Stimulated activated CD8-positive, alpha-beta memory T cell treated with anti-CD3 and anti-CD28 coated beads, Interleukin-7, amount 100 ng/mL, for 1 hour (primary cell): ENCODE measurements at places on chromosomes 13 and 19.

DNA sequence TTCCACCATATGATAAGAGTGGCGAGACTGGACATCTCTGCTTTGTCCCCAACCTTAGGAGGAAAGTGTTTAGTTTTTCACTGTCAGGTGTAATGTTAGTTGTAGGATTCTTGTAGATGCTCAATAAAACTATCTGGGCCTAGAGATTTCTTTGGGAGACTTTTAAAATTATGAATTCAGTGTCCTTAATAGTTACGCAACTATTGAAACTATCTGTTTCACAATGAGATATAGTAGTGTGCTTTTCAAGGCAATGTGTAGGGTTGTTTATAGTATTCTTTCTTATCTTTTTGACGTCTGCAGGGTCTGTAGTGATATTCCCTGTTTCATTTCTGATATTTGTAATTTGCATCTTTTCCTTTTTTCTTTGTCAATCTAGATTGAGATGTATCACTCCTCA, 33.2 kb upstream of the F7 start:
- no peak for DNase-seq

GRCh38 chr13:34634448-34634847, 307.6 kb upstream of the NBEA start:
- DNase-seq = no peak

- DNase-seq = no peak
Observed at GRCh38 chr19:1857648-1858326, 5.6 kb downstream of the KLF16 start.

DNA sequence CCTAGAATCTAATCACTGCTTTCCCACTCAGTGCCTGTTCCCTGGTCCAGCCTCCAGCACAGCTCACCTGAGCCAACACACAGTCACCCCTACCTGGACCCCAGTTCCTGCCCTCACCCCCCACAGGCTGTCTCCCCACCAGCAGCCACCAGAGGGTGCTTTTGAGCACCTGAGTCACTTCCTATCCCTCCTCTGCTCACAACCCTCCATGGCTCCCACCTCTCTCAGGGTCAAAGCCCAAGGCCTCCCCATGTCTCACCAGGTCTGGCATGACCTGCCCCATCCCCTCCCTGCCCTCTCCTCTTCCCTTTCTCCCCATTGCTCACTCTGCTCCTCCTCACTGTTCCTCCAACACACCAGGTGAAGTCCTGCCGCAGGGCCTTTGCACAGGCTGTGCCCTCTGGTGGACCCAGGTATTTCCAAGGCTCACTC, 7.1 kb upstream of the DPP9 start:
- DNase-seq = no peak

- DNase-seq = no peak
Observed at GRCh38 chr19:49201042-49201441, 43.5 kb downstream of the TRPM4 start.

GRCh38 chr19:42048992-42049391, 21.0 kb downstream of the GRIK5 start:
- no peak for DNase-seq

- DNase-seq = no peak
Observed at GRCh38 chr19:531753-532560, at the start of gene CDC34. Gene CDC34, plus strand, starts transcription at chr19:531760. Its CDS starts 172 bp downstream, at chr19:531932.

- DNase-seq = no peak
Observed at GRCh38 chr13:85616275-85616674, 182.9 kb downstream of the SLITRK6 start.

- DNase-seq = no peak
Observed at GRCh38 chr13:26200811-26201210, 21.3 kb downstream of the RNF6 start.

- no peak for DNase-seq
Observed at GRCh38 chr13:44171156-44171555, 202.5 kb upstream of the SERP2 start.

DNA sequence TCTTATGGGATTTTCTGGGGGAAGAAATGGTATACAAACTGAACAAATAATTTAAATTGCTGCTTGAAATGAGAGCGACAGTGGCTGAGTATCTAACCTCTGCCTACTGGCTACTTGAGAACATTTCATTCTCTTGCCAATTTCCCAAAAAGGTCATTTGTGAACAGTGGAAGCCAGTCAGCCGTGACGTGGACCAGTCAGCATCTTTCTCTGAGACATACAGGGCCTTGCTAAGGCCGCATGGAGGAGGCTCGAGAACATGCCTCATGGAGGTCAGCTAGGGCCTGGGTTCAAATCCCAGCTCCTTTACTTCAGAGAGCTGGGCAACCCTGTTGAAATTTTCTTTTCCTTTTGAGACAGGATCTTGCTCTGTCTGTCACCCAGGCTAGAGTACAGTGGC, 20.3 kb downstream of the ZC3H4 start:
- DNase-seq = no peak

- no peak for DNase-seq
Observed at GRCh38 chr19:53541971-53542370, 4.0 kb downstream of the ZNF331 start.

GRCh38 chr19:19538785-19539166, 711 bp downstream of the CILP2 start:
- no peak for DNase-seq

- DNase-seq = no peak
Observed at GRCh38 chr13:30466841-30467252, 1.1 kb upstream of the HMGB1 start.

GRCh38 chr19:12606796-12607195, 3.8 kb downstream of the ZNF490 start:
- no peak for DNase-seq

DNA sequence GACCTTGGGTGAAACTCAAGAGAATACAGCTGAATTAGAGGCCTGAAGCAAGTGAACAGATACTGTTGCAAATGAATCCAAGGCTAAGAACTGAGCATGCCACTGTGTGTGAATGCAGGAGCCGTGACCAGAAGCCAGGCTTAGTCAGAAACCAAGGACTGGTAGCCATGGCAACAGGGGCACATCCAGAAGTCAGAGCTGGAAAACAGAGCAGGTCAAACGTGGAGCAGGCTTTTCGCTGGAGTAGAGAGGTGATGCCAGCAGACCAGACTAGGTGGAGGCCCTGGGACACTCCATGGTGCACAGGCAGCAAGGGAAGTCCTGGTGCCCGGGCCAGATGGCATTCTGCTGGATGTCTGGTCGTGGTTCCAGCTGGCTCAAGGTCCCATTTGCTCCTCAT, 564.1 kb downstream of the PCDH9 start:
- no peak for DNase-seq

GRCh38 chr13:100240109-100240779, 151.4 kb downstream of the PCCA start:
- DNase-seq = no peak

- no peak for DNase-seq
Observed at GRCh38 chr19:55384131-55384919, at the start of gene TMEM238. Gene TMEM238, minus strand, starts transcription at chr19:55384292. Its CDS starts 33 bp downstream, at chr19:55384259.

GRCh38 chr13:70311191-70311590, 202.9 kb upstream of the KLHL1 start:
- DNase-seq = no peak

GRCh38 chr19:49985871-49986270, 24.9 kb upstream of the SIGLEC11 start:
- DNase-seq = no peak

DNA sequence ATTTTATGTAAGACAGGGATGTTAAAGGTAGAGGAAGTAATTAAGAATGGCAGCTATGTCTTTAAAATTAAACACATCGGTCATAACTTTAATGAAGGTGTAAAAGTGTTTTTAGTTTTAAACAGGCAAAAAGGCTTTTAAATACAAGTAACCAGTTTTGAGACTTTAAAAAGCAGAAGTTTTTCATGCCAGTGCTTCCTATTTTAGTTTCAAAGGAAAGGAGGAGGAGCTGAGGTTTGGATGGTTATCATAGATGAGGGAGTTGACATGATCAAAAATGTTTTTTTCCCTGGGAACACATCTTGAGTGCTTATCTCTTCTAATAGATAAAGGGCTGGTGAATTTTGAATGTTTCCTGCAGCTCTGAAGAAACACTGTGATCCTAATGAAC, 42.9 kb downstream of the LRCH1 start:
- no peak for DNase-seq

GRCh38 chr19:48665786-48666185, 7.0 kb downstream of the NTN5 start:
- DNase-seq = no peak

DNA sequence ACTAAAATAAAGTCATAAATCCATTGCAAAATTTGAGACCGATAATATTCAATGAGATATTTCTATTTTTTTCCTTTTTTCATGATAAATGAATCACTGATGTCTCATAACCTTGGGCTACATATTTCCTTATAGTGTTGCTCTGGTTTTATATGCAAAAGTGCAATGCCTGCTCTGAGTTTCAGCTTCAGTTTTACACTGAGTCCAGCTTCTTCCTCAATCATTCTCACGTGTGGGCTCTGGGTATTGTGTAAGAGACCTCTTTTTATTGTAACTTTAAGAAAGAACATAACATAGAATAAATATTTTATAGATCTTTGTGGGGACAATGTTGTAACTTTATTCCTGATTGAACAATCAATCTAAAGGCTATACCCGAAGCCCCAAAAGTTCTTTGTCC, 280.2 kb upstream of the EDNRB start:
- no peak for DNase-seq

DNA sequence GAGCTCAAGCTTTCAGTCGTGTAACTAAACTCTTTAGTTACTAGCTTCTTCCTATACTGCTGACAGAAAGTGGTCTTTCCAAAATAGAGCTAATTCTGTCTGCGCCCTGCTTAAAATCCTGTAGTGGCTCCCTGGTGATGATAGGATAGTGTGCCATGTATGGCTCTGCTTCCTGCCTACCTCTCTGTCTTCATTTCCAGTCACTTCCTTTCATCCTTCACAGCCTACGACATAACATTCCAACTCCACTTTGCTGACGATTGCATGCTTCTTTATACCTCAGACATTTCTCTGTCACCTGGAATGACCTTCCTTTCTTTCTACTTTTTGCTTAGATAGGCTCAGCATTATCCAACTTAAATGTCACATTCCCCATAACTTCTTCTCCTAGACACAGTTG, 190.8 kb downstream of the MAB21L1 start:
- no peak for DNase-seq

DNA sequence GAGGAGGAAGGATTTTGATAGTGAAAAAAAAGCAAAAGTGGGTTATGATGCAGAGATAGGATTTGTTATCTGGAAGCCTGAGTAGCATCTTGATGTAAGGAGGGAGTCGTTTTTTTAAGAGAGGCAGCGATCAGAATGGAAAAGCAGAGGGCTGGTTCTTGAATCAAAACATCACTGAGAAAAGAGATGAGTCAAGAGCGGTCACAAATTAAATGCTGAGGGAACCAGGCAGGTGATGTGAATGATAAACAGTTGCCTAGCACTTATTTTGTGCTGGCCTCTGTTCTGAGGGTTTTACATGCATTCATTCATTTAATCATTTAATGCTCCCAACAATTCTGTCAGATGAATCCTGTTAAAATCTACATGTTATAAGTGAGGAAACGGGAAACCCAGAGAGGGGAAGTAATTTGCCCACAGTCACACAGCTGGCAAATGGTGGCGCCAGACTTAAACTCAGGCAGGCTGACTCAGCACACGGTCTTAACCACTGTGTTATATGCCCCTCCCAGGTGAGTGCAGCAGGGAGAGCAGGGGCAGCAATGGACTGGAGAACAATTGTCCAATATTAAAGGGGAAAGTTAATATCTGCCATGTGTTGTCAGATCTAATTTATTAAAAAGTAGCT, 21.4 kb downstream of the SIGLECL1 start:
- no peak for DNase-seq

DNA sequence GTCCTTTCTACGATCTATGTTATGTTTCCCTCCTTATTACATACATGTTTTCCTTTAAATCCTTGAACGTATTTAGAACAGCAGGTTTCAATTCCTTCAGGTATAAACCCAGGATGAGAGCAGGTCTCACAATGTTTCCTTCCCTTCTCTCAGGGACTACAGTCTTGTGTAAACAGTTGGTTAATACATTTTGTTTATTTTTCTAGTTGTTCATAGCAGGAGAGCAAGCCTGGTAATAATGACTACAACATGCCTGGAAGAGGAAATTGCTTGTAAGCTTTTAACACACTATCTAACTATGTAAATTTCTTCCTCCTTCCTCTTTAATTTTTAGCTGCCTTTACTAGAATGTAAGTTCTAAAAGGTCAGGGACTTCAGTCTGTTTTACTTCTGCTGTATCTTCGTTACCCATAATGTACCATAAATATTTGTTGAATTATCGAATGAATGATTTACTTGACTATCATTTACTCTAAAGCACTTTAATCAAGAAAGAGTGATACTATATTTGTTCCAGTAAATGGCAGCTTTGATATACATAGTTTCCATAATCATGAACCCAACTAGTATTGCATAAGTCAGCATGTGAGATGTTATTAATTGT, 28.9 kb upstream of the TNFRSF19 start:
- DNase-seq = no peak

- no peak for DNase-seq
Observed at GRCh38 chr19:12921047-12921446, 2.0 kb upstream of the SYCE2 start.
